ENCODE measurements at places on chromosomes 6 and 20.

DNA sequence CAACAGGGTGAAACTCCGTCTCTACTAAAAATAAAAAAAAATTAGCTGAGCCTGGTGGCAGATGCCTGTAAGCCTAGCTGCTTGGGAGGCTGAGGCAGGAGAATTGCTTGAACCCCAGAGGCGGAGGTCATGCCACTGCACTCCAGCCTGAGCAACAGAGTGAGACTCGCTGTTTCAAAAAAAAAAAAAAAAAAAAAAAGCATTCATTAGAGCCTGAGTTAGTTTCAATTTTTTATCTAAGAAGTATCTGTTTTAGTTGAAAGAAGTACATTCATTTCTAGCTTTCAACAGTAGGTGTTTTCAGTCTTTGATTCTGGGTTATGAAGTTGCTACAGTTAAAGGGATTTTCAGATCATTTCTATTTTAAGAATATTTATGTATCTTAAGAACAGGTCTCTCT is 42.2 kb downstream of the ZNF292 start:
- DNase-seq, result no peak

DNA sequence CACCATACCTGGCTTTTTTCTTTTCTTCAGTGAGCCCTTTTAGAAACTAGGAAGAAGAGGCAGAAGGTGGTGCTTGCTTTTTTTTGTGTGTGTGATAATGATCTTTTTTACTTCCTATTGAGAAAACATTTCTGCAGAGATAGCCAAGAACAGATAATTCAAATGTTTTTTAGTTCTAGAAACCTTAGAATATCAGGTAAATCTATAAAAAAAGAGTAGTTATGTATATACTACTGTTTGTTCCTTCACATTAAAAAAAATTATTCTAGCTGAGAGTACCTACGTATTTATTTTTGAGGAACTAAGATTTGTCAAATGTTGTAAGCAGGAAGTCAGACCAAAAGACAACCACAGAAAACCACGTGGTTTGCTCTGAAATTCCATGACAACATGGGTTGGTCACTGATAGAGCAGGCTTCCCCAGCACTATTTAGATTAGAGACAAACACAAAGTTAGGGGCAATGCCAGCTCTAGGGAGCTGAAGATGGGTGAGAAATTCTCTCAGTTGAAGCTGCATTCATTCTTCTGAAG is 12.8 kb downstream of the STK4 start:
- DNase-seq, result no peak

DNA sequence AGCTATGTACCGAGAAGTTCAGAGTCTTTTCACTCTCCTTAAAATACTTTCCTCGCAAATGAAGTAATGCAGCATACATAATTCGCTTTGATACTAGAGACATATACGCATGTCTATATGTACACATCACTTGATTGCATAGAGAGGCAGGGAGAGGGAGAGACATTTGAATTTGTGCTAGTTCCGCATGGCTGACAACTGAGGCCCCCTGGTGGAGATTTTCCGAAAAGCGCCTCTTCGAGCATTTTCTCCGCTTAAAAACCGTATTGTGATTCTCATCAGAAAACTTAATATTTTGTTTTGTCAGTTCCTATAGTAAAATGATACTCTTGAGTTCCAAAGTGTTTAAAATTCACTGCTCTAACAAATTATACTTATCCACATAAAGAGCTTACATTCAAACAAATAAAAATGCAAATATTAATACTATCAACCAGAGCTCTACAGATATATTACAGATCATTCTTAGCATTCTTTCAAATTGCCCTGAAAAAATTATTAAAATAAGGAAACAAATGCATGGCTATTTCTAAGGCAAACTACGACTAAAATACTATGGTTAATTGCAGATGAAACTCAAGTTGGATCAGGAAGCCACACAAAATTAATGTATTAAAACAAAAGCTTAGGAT is 637 bp downstream of the MYLK4 start:
- DNase-seq, result peak; percentile 61

DNA sequence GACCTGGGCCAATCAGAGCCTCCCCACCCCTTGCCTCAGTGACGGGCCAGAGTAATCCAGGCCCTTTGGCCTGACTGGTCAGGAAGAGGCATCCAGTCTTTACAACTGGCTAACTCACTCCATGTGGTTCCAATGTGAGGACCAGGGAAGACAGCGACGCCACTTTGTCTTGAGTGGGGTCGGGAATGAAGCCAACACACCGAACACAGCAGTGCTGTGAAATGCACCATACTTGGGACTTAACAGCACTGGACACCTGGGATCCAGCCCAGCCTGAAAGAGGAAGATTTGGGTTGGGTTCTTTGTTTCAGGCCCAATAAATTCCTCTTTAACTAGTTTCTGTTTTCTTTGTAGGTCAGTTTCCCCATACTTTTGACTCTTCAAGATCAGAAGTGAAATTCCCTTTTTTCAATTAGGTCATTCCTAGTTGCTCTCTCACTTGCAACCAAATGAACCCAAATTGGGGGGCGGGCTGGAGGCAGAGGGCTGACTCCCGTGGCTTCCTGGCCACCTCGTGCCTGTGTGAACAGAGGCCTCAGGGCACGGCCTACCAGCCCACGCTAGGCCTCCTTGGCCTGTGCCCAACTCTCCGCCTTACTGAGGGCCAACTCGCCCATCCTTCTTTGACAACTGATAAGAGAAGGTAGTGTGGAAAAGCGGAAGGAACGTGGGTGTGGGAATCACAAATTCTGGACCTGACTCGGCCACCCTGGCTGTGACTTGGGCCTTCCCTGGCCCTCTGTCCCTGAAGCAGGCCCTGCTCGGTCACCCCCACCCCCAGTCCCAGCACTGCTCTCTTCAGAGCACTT is 17.1 kb downstream of the SULF2 start:
- DNase-seq, result no peak

- DNase-seq, result peak; percentile 23
Measured at GRCh38 chr6:69164564-69165229, 529.6 kb downstream of the ADGRB3 start.

DNA sequence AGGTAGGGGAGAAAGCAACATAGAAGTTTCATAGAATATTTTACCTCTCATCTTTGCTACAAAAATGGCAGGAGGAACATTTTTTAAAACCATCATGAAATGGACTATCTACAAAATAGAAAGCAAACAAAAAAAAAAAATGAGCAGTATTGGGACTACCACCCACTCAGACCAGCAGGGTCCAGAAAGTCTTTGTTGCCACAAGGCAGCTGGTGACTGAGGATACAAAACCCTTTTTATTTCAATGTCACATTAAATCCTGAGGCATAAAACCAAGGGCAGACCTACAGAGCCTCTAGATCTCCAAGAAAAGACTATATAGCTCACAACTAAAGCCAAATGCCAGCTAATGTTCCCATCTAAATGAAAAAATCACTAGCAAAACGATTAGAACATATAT is 282.2 kb downstream of the PTPRK start:
- no peak for DNase-seq

GRCh38 chr6:87210979-87211378 is 55.6 kb downstream of the ZNF292 start:
- no peak for DNase-seq

GRCh38 chr6:12158686-12159415 is 131.3 kb upstream of the EDN1 start:
- no peak for DNase-seq

GRCh38 chr6:129141499-129141898 is 258.6 kb downstream of the LAMA2 start:
- DNase-seq, result no peak

DNA sequence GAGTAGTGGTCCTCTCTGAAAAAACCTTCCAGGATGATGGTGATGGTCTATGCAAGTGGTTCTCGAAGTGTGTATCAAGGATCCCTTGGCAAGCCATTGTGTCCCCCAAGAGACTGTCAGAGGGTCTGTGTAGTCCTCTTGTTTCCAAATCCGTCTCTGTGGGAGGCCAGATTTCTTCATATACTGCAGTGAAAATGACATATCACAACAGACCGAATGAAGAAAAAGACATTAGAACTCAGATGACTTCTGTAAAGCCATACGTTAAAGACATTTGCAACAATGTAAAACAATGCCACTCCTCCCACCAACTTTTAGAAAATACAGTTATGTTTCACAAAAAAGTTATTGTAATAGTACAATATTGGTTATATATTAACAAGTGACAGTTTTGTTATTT is 27.2 kb upstream of the LAMP5 start:
- DNase-seq, result no peak

DNA sequence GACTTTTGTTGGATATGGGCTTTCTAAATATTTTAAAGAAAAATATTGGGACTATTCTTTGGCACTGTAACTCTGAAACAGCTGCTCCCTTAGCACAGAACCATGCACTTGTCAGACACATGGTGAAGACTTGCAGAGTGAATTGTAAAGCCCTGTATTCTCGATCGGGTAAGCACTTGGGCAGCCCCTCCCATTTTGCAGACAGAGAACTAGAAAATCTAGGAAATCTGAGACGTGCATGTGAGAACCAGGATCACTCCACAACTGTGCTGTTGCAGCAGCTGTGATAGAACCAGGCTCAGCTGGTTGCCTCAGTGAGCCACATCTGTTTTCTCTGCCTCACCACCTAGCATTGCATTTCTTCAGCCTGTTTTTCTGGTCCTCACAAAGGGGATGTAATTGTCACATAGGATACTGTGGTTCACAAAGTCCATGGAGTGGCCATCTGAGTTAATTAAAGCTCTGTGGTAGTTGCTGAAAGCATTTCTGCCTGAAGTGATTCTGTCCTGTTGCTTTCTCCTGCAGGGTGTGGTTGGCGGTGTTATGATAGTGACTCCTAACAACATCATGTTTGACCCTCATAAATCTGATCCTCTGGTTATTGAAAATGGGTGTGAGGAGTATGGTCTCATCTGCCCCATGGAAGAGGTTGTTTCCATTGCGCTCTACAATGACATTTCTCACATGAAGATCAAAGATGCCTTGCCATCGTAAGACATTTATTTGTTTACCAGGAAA is 71.8 kb upstream of the HINT3 start:
- no peak for DNase-seq

DNA sequence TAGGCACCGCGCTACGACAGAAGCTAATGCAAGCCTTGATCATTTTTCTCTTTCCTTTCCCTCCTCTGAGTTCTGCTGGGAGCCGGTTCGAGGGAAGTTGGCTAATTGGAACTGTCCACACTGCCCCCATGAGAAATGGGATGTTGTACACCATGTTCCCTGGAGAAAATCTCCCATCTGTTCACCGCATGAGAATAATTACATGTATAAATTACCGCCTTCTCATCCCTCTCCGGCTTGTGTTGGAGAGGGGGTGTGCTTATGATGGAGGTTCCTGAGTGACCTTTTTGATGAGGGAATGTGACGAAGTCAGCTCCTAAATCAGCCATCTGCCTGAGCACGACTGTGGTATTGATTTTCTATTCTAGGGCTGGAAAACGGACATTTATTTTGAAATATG is 320.2 kb upstream of the SULF2 start:
- peak; percentile 45 for DNase-seq

DNA sequence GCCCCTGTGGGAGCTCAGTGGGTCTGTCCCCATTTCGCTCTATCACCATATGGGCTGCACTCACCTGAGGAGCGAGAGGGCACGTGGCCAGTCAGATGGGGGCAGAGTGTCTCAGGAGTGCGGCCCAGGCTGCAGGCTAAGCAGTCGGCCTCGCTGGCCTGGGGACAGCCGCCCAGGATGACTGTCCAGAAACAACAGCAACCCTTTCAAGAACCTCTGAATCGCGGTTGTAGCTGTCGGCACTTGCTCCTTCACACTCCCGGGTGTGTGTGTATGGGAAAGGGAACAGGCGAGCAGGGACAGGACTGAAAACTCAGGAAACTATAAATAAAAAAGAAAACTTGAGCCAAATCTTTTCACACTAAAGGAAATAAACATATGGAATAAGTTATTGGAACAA is 63.1 kb downstream of the TFAP2A start:
- no peak for DNase-seq

DNA sequence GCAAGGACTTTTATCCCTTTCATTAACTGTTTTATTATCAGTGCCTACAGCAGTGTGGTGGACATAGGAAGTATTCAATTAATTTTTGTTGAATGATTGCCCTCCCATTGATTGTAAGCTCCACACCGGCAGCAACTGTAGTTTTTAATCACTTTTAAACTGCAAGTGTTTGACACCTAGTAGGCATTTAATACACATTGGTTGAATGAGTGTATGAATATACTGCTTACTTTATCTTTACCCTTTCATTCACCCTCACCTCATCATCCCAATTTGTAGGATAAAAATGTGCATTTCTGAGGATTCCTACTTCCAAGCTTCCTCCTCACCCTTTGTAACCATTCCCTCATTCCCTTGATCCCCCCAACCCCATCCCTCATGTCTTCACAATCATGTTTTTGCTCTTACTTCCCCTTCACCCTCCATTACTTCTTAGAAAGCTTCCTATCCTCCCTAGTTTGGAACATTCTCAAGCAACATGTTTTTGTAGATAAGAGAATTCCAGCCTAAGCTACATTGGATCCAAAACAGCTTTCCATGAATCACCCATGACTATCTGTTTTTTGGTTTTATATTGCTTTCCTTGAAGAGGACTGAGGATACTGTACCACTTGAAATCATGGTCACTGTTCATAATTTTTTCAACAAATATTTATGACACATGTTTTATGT is 955 bp upstream of the SLC26A8 start:
- DNase-seq, result no peak

DNA sequence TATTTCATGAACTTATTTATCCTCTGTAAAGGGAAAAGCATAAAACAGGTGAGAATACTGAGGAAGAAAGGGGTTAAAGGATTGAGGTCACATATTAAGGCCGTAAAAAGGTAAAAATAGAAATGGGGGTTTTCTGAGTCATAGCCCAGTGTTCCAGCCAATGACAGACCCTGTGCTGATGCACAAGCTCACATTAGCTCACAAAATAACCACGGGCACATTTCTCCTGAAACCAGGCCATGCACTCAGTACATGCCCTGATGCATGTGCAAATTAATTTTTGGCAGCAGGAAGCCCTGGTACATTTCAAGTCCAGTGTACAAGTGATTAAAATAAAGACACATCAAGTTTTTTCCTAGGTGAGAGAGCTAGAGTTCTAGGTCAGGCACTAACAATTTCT is 194.4 kb downstream of the TMEM200A start:
- no peak for DNase-seq

GRCh38 chr6:43205849-43206248 is 23.4 kb downstream of the DNPH1 start:
- no peak for DNase-seq

DNA sequence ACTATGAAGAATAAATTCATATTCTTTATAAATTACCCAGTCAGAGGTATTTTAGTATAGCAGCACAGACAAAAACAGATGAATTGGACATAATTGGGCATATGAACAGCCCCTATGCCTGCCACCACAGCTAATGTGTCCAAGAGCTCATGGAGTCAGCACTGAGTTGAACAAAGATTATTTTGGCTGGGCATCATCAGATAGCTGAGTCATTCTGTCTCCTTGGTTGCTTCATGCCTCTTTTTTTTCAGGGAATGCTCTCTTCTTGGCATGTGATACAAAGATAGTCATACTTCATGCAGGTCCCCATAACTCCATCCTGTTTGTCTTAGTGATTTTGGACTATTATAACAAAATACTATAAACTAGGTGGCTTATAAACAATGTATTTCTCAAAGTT is 275.6 kb downstream of the TENT5A start:
- no peak for DNase-seq

- DNase-seq, result no peak
Measured at GRCh38 chr20:64038224-64038564, 2.2 kb downstream of the C20orf204 start.
